ENCODE measurements at places on chromosomes 16 and 17.

DNA sequence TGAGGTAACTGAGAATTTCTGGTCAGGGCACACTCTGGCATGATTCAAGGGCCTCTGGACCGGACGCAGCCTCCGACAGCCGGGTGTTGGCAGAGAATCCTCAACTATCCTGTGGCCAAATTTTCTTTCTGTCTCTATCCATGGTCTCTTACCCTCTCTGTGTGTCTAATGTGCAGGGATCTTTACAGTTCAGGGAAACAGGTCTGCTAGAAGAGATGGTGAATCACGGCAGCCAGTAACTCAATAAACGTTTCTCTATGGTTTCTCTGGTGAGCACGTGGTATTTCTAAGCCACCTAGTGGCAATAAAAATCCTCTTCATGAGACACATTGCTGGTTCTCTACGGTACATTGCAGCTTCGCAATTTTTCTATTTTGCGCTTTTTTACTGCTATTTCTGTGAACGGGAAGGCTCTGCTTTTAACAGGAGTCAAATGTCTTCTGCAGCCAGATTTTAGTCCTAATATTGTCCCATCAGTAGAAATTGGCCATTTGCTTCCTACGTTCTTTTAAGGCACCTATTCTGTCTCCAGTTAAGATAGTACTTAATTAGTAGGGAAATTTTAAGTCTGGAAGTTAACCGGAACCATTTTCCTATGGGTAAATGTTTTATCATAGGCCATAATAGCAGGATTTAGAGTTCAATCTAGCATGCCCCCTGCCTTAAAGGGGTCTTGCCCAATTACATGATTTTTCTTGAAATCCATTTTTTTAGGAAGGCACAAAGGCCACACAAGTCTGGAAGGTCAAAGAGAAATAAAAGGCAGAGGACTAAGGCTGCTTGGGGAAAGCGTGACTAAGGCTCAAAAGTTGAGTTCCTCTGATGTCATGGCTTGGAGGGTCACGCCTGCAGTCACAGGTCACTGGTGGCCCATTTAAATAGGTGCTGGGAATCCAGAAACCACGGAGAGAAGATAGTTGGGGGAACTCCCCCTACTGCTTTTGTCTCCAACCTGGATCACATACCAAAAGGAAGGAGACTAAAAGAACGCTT, 31.5 kb downstream of the QPRT start:
- DNase-seq = no peak

- no peak for DNase-seq
Observed at GRCh38 chr16:1914084-1914608, 4.1 kb downstream of the HS3ST6 start.

- no peak for DNase-seq
Observed at GRCh38 chr17:11330826-11331225, 89.8 kb downstream of the SHISA6 start.

- no peak for DNase-seq
Observed at GRCh38 chr17:59373882-59374495, 42.5 kb downstream of the YPEL2 start.

DNA sequence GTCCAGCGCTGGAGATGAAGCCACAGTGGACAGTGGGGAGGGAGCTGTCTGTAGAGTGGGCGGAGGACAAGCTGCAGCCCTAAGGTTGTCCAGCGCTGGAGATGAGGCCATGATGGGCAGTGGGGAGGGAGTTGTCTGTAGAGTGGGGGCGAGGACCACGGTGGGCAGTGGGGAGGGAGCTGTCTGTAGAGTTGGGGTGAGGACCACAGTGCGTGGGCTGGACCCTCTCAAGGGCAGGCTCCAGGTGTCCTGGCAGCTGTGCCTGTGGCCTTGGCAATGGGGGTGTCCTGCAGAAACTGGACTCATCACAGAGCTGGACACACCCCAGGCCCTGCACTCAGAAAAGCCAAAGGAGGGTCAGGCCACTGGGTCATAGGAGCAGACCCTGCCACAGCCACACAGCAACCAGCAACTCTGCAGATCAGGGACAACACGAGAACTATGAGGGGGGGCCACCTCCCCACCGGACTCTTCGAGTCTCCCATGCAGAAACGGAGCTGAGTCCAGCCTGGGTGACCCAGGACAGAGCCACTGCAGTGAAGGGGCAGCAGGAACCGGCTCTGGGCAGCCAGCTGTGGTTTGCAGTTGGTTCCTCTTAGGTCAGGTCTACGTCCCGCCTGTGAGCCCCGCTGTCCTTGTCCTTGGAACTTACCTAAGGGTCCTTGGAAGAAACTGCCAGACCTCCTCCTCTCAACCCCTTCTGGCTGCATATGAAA, 33.4 kb upstream of the CBFA2T3 start:
- no peak for DNase-seq

- DNase-seq = no peak
Observed at GRCh38 chr16:65660390-65660789, 538.5 kb upstream of the CDH11 start.

DNA sequence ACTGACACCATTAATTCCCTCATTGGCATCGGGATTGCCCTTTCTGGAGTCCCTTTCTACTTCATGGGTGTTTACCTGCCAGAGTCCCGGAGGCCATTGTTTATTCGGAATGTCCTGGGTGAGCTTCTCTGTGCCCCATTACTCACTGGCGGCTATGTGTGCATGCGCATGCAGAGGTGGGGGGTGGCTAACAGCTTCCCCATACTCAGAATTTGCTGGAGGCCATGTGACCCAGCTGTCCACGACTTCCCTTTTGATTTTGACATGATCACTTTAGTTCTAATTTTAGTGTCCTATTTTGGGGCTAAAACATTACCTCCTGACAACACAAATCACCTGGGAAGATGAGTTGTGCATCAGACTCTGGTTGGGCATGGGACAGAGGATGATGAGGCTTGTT, 14.1 kb downstream of the SLC7A6OS start:
- DNase-seq = no peak

GRCh38 chr16:5647051-5647450, 549.5 kb upstream of the EEF2KMT start:
- no peak for DNase-seq

DNA sequence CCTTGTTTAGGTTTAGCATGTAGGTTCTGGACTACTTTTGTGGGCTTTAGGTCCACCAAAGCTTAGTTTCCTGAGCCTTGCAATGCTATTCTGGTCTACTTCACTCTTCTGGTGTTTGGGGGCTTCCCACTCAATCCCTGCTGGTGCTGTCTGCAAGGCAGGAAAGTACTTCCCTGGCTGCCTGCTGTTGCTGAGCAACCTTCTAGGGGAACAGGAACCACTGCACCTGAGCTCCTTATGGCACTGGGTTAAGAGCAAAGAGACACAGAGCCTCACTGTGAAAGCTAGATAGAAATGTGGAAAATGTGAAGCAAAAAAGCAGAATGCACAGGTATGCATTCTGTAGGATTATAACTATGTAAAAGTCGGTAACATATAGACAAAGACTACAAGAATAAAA, 17.0 kb downstream of the MPO start:
- DNase-seq = no peak

DNA sequence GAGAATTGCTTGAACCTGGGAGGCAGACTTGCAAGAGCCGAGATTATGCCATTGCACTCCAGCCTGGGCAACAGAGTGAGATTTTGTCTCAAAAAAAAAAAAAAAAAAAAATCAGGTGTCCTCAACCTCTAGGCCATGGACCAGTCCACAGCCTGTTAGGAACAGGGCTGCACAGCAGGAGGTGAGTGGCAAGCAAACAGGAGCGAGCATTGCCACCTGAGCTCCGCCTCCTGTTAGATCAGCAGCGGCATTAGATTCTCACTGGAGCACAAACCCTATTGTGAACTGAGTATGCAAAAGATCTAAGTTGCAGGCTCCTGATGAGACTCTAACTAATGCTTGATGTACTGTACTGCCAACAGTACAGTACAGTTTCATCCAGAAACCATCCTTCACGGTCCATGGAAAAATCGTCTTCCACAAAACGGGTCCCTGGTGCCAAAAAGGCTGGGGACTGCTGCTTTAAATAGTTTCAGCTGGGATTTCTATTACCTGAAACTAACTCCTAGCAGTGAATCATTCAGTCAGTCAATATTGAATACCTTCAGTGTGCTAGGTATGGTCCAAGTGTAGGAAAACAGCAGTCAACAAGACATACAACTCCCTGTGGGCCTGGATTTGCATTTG, 56.3 kb upstream of the DHX40 start:
- DNase-seq = no peak

DNA sequence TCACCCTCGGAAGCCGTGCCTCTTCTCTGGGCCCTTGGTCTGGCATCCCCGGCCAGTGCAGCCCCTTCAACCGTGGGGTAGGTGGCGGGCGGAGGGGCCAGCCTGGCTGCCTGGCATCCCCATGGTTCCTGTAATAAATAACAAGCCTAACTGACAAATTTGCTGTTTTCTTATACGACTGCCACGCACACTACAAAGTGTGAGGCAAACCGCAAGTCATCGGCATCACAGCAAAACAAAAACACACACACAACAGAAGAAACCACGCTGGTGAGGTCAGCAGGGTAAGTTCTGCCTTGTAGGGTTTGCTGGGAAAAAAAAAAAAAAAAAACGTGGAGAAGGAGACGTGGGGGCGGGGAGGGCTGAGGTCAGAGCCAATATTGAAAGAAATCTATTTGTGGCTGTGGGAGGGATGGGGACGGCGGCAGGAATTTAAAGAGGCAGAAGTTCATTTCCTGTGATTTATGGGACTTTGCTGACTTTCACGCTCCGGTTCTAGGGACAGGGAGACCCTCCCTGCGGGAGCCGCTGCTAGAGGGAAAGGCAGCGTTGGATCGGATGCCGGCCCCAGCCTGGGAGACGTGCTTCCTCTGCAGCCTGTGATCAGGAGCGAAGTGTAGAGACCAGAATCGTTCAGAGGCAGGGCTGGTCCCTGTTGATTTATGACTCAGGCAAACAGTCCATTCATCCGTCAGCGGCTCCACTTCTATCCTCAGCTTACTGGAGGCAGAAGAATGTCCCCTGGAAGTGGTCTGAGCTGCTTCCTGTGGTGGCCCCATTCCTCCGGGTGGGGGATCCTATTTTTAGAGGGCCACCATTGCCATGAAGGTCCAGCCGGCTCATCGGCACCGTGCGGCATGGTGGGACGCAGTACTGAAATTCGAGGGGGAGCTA, 162.8 kb downstream of the FOXL1 start:
- no peak for DNase-seq

GRCh38 chr17:51699303-51699702, 439.0 kb downstream of the UTP18 start:
- no peak for DNase-seq

- DNase-seq = no peak
Observed at GRCh38 chr16:12965274-12965804, 63.9 kb downstream of the SHISA9 start.

DNA sequence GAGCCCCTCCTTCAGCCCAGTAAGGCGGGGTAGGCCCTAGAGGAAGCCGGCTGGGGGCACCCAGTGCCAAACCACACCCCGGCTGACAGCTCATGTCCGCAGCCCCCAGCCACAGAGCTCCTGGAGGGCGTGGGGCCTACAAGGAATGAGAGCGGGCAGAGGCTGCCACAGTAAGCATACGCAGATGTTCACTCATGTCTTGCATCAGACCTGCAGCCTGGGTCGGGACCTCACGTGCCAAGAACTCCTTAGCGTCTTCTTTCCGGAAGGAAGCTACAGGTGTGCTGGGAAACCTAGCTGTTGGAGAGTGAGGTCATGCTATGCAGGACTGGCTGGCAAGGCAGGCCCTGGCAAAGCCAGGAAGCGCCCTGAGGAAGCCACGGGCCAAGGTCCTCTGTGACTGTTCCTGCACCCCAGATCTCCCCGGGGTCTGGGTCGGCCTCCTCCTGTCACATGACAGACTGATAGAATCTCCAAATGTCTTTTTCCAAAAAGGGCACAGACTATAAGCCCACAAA, 1.6 kb downstream of the ZNF598 start:
- DNase-seq = no peak

- DNase-seq = no peak
Observed at GRCh38 chr17:82000803-82001570, 21.7 kb downstream of the CENPX start.

DNA sequence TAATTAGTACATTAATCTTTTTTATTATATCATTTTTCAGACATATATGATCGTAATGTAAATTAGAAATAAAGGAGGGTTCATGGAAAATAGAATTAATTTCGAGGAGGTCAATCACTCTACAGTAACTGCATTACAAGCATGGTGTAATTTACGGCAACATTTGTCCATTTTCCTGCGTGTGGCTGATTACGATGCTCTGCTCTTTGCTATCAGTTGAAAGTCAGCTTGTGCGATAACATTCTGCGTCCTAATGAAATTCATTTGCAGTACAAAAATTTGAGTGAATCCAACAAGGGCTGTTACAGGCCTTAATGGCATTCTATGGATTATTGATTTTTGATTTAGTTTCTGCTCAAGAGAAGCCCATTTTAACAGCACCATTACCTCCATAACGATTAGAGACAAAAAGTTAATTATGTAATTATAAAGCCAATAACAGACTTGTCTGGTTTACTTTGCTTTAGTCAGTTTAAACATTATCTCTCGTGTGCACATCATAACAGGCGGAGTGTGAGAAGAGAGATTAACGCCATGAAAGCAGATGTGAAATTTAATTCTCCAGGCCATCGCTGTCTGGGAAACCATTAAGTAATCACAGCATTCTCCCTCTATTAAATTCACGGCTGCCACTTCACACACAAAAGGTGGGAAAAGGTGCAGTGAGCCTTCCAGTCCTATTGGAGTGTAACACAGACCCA, 256.4 kb upstream of the IRX3 start:
- DNase-seq = no peak

GRCh38 chr17:29257756-29258155, 11.1 kb downstream of the CRYBA1 start:
- no peak for DNase-seq

DNA sequence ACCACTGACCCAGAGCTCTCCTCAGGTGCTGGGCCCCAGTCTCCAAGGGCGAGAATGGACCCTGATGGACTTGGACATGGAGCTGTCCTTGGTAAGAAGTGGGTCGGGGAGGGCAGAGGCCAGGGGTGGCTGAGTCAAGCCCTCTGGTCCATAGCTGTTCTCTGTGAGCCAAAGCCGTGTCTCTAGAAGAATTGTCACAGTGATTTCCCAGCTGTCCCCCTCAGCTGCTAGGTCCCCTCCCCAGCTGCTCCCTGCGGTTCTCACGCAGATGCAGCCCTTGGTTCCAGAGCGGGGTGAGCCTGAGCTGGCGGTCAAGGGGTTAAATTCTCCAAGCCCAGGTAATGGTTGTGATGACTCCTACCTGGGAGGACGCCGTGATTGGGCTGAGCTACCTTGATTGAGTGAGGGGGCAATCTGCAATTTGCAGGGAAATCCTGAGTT, 1.3 kb upstream of the NOL3 start:
- DNase-seq = no peak

DNA sequence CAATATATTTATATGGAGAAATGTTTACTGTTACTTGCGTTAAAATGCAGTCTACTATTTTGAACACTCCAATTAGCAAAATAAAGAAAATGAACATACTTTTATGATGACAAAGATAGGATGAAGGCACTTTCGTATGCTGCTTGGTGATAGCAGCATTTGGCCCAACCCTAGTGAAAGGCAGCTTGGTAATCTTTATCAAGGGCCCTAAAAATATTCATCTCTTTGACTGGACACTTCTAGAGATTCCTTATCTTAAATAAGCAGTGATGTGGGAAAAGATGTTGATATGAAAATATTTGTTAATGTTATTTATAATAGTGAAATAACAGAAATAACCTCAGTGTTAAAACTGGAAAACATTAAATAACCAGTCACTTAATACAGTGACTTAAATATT, 79.4 kb downstream of the NF1 start:
- DNase-seq = no peak

Measured in SW 1271 (cell line).